Subcutaneous preadipocyte (primary cell): ENCODE measurements at places on chromosomes 4 and X. TPM values are rescaled to one million over a fixed set of nuclear protein-coding genes. Genes with fewer than 3 reads are reported as not detected.

The RBM46 gene
- total RNA-seq = 0.59 TPM in 1 of 2 replicates, not detected in the other

The ABLIM2 gene
- 0.20 and 2.2 TPM in 2 replicates for total RNA-seq

The SMIM10L2A gene
- under 0.01 TPM in 2 replicates for total RNA-seq

The C4orf50 gene
- not detected in 2 replicates for total RNA-seq

The PCDH18 gene
- 100 and 152 TPM in 2 replicates for total RNA-seq

The PRR32 gene
- not detected in 2 replicates for total RNA-seq

The MAB21L2 gene
- total RNA-seq = not detected in 2 replicates

The BEND4 gene
- not detected in 2 replicates for total RNA-seq

The FREM3 gene
- total RNA-seq = not detected in 2 replicates

The CSAG2 gene
- total RNA-seq = not detected in 2 replicates

The DUSP9 gene
- total RNA-seq = under 0.01 TPM in 1 of 2 replicates, not detected in the other

The NPNT gene
- not detected in 2 replicates for total RNA-seq

The NDP gene
- 2.2 and 2.7 TPM in 2 replicates for total RNA-seq

The ADH7 gene
- total RNA-seq = not detected in 2 replicates

The MTMR8 gene
- 0.59 and 0.73 TPM in 2 replicates for total RNA-seq

The TEX13D gene
- not detected in 2 replicates for total RNA-seq

The GAGE2A gene
- not detected in 2 replicates for total RNA-seq

The MAPK10 gene
- 2.9 and 3.9 TPM in 2 replicates for total RNA-seq

The EDA gene
- 0.59 and 0.73 TPM in 2 replicates for total RNA-seq

The UCP1 gene
- not detected in 2 replicates for total RNA-seq

The MAGEA10 gene
- not detected in 2 replicates for total RNA-seq
